Right lobe of liver (tissue), 6 donors: ENCODE measurements at places on chromosomes 13 and 19.

GRCh38 chr19:966485-967088, 17.6 kb upstream of the WDR18 start:
- no peak for DNase-seq
- H3K36me3 ChIP-seq: no peaks in the 10 kb centered on the region

GRCh38 chr19:57267291-57267690, 13.0 kb upstream of the ZNF460 start:
- H3K4me1 ChIP-seq: no peaks in the 10 kb centered on the region
- H3K27ac ChIP-seq: no peak overlapping the region
- no peaks in the 10 kb centered on the region for H3K36me3 ChIP-seq
- H3K27me3 ChIP-seq: no peaks in the 10 kb centered on the region

DNA sequence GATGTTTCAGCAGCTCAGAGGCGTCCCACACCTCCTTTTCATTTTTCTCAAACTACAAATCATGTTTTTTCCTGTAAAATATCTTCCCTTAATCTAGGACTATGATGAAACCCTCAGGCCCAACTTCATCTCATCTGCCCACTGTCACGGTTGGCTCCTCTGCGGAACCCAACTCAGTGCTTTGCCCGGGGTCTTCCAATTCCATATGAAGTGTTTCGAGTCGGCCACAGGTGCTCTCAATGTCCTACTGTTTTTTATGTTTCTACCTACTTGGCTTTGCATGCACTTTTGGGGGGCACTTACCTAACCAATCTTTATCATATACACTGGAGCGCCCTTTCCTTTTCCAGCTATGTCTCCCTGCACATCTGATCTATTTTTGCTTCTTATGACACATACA, 28.1 kb downstream of the COL4A1 start:
- no peak overlapping the region for H3K4me3 ChIP-seq
- no peak overlapping the region for H3K27ac ChIP-seq
- DNase-seq: no peak
- no peaks in the 10 kb centered on the region for H3K4me1 ChIP-seq

DNA sequence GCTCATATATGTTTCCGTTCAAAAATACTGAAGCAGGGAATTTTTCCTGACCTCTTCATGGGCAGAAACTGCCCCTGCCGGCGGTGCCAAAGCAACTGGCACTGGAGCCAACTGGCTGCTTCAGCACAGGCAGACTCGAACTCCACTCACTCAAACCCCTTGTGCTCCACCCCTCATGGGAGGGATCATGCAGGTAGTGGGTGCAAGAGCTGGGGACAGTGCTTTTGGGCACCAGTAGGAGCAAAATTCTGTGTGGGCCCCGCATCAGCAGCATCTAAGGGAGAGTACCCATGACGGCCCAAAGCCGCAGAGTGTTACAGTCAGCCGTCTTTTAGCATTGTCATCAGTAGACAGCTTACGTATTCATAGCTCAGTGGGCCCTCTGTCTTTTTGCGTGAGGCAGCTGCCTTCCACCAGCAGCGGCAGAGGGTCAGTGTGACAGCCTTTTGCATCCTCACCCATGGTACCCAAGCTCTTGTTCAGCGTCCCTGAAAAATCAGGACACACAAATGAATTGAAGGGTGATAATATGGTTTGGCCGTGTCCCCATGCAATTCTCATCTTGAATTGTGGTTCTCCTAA, 393.8 kb downstream of the SLITRK6 start:
- no peaks in the 10 kb centered on the region for H3K27me3 ChIP-seq
- H3K4me3 ChIP-seq: no peak overlapping the region
- no peak overlapping the region for H3K27ac ChIP-seq
- H3K36me3 ChIP-seq: no peaks in the 10 kb centered on the region

GRCh38 chr19:49983645-49984229, 22.8 kb upstream of the SIGLEC11 start:
- H3K27me3 ChIP-seq: no peaks in the 10 kb centered on the region
- no peak overlapping the region for H3K27ac ChIP-seq
- DNase-seq: no peak
- H3K4me1 ChIP-seq: no peaks in the 10 kb centered on the region

- no peak for DNase-seq
- no peaks in the 10 kb centered on the region for H3K27me3 ChIP-seq
- H3K27ac ChIP-seq: no peak overlapping the region
- H3K4me1 ChIP-seq: no peaks in the 10 kb centered on the region
Observed at GRCh38 chr13:21235174-21235573, 58.7 kb downstream of the MRPL57 start.

GRCh38 chr19:55525289-55526101, 11.4 kb downstream of the SBK2 start:
- no peaks in the 10 kb centered on the region for H3K36me3 ChIP-seq
- peaks cover 4% of the 10 kb centered on the region for H3K4me1 ChIP-seq
- no peaks in the 10 kb centered on the region for H3K27me3 ChIP-seq
- no peak overlapping the region for H3K27ac ChIP-seq

GRCh38 chr19:45177817-45178261, at the start of gene TRAPPC6A:
Gene TRAPPC6A (minus strand): TSS chr19:45178237. CDS start chr19:45178218, 19 bp downstream.
- peak within 1 kb of the TSS; percentile 78 for H3K27ac ChIP-seq
- peaks cover 31% of the 10 kb centered on the region for H3K4me1 ChIP-seq
